ENCODE measurements at places on chromosomes 4 and X. TPM values are rescaled to one million over a fixed set of nuclear protein-coding genes. Genes with fewer than 3 reads are reported as not detected.

The OTC gene
- polyA plus RNA-seq = not detected

The KLHL13 gene
- 3.9 TPM for polyA plus RNA-seq

The P2RY10 gene
- polyA plus RNA-seq = 0.42 TPM

The PTCHD1 gene
- 0.08 TPM for polyA plus RNA-seq

The GABRA4 gene
- not detected for polyA plus RNA-seq

The TCEAL6 gene
- polyA plus RNA-seq = 14.4 TPM

The RTL3 gene
- not detected for polyA plus RNA-seq

The DCK gene
- polyA plus RNA-seq = 18.1 TPM

The AMTN gene
- not detected for polyA plus RNA-seq

The FHL1 gene
- polyA plus RNA-seq = 50.0 TPM

The RAB39B gene
- 2.6 TPM for polyA plus RNA-seq

The RNF212 gene
- polyA plus RNA-seq = 5.7 TPM

The CTAG2 gene
- polyA plus RNA-seq = 0.79 TPM

The VSIG4 gene
- 76.0 TPM for polyA plus RNA-seq

The CXorf58 gene
- 0.24 TPM for polyA plus RNA-seq

The SCD5 gene
- 88.1 TPM for polyA plus RNA-seq

The NEUROG2 gene
- not detected for polyA plus RNA-seq

The STATH gene
- polyA plus RNA-seq = not detected

The PRKX gene
- polyA plus RNA-seq = 1.8 TPM

The CSN1S1 gene
- polyA plus RNA-seq = 0.17 TPM

The KDR gene
- 32.8 TPM for polyA plus RNA-seq

The USP53 gene
- 28.7 TPM for polyA plus RNA-seq

The CCNB3 gene
- polyA plus RNA-seq = 0.71 TPM

The LDB2 gene
- polyA plus RNA-seq = 27.6 TPM

The ZNF330 gene
- 40.1 TPM for polyA plus RNA-seq

The TCEANC gene
- 3.3 TPM for polyA plus RNA-seq

The PCDH7 gene
- polyA plus RNA-seq = 0.74 TPM

The PWWP3B gene
- 8.7 TPM for polyA plus RNA-seq

The UGT2A3 gene
- not detected for polyA plus RNA-seq

The PHKA1 gene
- polyA plus RNA-seq = 11.9 TPM

The PPEF2 gene
- not detected for polyA plus RNA-seq

The ZNF141 gene
- polyA plus RNA-seq = 16.7 TPM

The TSPAN7 gene
- 86.9 TPM for polyA plus RNA-seq

The SATL1 gene
- 0.94 TPM for polyA plus RNA-seq

The HTN3 gene
- polyA plus RNA-seq = not detected

All from adrenal gland (tissue), 19 donors.